Colonic mucosa (tissue), 4 donors: ENCODE measurements at places on chromosomes 12 and 14. TPM values are rescaled to one million over a fixed set of nuclear protein-coding genes. Genes with fewer than 3 reads are reported as not detected.

ZDHHC17 gene
- total RNA-seq = 16.6 TPM

GRCh38 chr12:89901906-89902642 lies 193.4 kb upstream of the ATP2B1 start:
- no peak for DNase-seq

SLC8A3 gene
- total RNA-seq = 0.40 TPM

DNA sequence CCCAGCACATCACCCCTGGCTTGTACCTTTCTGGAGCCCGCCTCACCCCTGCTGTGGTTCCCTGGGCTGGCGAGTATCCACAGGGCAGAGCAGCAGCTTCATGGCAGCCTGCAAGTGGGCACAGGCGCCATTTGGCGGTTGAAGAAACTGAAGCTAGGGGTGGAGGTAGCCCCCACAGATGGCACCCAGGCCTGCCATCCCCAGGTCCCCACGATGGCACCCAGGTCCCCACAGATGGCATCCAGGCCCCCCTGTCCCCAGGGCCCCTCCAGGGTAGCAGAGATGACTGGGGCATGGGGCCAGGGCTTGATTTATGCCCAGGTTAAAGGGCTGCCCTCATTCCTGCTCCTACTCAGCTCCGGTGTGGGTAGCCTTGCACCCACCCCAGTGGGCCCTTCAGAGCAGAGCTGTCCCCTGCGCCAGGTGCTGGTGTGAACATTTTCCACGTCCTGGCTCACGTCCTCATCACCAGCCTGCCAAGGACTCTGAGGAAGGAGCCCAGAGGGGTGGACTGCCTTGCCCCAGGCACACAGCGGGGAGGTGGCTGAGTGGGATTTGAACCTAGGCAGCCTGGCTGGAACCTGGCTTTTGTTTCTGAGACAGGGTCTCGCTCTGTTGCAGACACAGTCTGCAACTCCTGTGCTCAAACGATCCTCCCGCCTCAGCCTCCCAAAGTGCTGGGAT lies 8.7 kb downstream of the MMP17 start:
- DNase-seq = no peak

DNA sequence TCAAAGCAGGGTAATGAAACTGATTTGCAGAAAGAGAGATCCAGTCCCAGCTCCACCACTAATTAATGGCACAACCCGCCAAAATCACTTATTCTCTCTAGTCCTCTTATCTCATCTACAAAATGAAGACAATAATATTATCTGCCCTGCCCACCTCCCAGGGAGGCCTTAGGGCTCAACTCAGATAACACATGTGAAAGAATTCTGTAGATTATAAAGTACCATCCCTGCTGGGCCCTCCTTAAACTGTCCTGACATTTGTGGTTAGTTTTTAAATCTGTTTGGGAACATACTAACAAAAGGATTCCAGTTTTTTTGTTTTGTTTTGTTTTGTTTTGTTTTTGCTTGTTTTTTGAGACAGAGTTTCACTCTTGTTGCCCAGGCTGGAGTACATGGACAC lies 7.3 kb downstream of the POMT2 start:
- no peak for DNase-seq

- DNase-seq = no peak
Observed at GRCh38 chr12:52349196-52349595, 18.1 kb downstream of the KRT85 start.

FBXW8 gene
- total RNA-seq = 11.1 TPM
